RKO (cell line): ENCODE measurements at places on chromosomes 6 and 20.
A peak's percentile ranks its signal among the peaks of the same experiment; 100 is the strongest.

- no peak for DNase-seq
Measured at GRCh38 chr6:134345789-134346188, 27.9 kb upstream of the SGK1 start.

GRCh38 chr20:5024103-5024502, 22.8 kb upstream of the SLC23A2 start:
- DNase-seq = peak; percentile 29

GRCh38 chr6:112237595-112237994, 16.8 kb downstream of the LAMA4 start:
- no peak for DNase-seq

DNA sequence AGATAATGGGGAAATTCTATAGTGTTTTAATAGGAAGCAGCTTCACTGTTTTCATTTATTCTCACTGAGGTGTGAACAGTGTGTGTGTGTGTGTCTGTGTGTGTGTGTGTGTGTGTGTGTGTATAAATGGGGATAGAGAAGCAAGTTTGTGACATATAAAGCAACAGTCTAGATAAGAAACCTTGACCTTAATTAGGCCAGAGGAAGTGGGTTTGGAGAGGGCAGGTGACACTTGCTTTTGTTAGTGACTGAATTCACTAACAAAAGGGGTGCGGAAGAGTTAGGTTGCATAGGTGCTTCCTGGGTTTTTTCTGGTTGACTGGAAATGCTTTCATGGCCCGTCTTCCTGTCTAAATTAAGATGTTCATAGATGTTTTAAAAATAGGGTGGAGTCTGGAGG, 515.7 kb upstream of the FLRT3 start:
- no peak for DNase-seq

DNA sequence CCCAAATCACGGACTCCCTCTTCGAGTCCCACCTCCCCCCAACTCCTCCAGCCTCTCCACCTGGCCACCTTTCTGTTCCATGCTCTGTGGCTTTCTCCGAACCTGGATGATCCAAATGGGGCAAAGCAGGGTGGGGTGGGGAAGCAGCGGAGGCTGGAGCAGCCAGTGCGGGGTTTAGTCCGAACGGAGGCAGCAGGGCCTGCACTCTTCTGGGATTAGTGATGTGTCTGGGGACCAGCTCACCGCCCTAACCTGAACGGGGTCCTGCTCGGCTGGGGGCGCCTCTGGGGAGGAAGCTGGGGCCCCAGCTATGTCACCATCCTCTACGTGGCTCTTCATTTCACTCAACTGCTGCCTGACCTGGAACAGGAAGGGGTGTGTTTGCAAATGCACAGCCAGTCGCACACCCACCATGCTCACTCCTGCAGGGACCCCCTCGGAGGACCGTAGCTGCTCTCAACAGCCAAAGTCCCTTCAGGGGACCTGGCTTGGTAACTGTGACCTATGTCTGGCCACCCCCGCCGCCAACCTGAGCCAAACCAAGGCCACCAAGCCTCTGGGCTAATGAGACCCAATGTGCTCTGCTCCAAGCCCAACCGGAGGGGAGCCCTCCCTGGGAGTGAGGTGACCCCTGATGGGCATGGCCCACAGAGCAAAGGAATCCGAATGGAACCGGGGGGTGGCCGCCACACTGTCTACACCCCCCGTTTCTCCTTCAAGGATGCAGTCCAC, 46.8 kb downstream of the DSTN start:
- DNase-seq = no peak

DNA sequence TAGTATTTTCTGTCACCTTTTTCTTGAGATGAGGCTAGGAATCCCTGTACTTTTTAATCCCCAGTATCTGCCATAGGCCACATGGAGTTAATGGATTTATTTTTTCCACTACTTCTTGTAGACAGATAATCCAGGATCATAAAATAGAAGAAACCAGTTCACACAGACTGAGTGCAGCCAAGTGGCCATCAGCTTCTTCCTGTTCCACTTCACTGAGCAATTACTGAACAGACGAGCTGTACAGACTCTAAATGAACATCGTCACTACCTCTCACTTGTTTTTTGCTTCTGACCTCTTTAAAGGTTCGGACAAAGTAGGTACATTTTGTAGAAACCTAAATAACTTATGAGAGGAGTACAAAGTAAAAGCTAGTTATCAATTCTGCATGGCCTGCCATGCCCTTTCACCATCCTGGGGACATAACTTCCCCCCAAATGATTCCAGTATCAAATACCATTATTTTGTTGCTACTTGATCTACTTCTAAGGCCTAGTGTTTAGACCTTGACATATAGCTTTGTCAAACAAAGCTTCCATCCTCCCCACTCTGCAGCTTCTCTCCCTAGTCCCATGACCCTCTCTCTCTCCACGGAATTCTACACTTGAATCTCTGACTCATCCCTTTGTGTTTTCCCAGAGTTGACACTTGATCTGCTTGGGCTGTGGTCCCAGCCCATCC, 34.4 kb upstream of the ARHGAP18 start:
- DNase-seq = no peak

DNA sequence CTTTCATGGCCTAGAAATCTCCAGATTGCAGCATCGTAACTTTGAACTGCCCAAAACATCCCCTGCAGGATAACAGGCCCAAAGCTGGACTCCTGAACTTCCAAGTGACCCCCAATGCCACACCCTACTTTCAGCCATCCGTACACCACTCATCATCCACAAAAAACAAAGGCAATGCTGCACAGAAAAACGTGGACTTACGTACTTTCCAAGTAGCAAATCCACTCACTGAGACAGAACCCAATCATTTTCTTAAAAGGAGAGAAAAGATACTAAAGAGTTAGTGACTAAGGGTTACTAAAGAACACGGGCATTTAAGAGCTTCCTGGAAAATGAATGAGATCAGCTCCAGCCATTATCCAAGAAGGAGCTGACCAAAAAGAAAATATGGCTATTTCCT, 211.0 kb downstream of the WDR27 start:
- no peak for DNase-seq

DNA sequence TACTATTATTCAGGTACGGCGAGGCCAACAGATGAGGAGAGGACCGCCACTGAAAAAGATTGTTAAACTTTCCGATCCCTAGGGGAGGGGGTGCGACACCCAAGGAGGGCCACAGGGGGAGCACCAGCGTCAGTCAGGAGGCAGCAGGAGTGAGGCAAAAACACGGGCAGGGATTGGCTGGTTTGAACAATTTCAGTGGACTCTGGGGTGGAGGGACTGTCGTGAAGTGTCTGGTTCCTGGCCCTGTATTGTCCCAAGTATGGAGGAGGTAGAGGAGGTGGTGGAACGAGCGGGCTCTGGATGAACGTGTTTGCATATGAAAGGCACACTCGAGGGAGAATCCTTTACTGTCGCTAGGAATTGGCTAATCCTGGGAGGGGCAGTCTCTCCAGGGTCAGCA, 32.5 kb upstream of the MCUR1 start:
- no peak for DNase-seq

DNA sequence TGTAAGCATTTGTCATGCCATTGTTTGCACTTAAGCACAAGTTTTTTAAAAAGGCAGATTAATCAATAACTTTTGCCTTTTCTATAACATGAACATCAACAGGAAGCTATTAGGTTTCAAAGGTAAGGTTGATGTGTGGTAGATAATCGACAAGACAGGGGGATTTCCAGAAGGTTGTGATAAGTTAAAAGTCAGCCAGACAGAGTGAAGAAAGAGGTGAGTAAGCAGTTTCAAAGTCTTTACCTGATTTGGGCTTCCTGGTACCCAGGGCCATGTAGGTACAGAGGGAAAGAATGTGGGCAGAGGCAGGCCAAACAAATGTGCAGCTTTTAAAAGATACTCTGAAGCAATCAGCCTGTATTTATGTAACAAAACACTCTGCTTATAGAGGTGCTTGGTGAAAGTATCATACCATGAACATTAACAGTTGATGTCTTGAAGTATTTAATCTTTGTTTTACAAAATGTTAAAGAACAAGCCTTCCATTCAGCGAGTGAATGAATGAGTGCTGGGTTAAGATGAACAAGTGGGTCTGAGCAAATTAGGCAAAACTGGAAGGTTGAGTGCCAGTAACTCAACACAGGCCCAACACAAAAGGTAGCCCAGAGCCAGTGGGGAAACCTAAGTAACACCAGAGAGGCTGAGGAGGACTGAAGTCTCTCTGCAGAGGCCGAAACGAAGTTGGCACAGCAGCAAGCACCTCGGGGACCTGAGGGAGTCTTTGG, 60.2 kb downstream of the LRRC1 start:
- no peak for DNase-seq

DNA sequence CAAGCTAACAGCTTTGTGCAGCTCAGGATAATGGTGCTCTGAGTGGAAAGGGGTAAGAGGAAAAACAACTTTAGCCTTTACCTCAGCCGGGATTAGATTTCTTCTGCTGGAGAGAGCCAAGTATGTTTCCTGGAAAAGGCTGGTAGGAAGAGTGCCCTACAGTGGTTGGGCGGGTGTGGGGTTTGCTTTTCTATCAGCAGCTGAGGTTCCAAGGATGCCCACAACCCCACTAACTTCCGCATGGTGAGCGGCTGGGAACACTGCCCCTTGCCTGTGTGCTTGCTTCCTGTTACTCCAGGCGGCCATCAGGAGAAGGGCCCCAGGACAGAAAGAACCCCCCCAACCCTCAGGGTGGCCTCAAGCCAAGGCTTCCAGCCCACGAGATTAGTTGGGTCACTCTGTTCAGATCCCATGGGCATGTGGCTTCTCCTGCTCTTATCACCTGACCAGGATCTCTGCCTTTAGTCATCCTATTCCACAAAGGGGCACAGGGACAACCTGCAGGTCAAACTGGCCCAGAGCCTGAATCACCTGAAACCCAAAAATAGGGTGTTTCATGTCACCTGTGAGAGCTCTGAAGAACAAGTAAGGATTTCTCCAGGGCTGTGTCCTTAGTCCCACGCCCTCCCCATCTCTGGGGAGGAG, 10.5 kb downstream of the MRPS18A start:
- no peak for DNase-seq

DNA sequence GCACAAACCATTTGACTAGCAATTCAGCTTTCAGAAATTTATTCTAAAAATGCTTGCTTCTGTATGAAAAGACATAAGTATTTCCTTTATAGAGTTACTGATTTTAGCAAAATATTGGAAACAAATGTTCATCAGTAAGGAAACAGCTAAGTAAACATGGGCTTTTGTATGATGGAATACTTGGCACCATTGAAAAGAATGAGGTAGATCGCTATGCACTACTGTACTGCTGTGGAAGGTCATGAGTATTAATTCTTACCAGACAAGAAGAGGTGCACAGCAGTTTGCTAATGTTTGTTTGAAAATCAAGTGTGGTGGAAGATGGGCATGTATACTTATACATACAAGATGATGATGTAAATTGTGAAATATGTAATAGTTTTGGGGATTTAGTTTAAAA, 73.0 kb downstream of the FARS2 start:
- no peak for DNase-seq

GRCh38 chr6:105836379-105836778, 249.8 kb upstream of the PRDM1 start:
- no peak for DNase-seq

GRCh38 chr20:15318682-15319081, 981.3 kb upstream of the FLRT3 start:
- DNase-seq = no peak

DNA sequence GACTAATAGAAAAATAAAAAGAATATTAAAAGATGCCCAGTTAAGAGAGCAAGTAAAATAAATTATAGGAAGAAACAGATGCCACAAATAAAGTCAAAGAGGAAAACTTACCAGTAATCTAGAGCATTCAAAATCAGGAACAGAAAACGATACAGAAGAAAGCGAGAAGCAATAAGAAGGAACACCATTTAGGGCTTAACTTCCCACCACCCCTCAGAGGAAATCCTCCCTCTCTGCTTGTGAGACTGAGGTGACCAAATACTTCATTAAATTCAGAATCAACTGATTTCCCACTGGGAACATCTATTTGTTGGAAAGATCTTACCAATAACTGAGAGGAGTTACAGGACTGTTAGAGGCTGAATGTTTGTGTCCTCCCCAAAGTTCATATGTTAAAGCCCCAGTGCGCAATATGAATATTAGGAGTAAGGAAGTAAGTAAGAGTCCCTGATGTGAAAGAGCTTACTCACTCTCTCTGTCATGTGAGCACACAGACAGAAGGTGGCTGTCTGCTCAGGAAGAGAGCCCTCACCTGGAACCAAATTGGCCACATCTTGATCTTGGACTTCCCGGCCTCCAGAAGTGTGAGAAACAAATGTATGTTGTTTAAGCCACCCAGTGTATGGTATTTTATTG, 19.5 kb downstream of the KATNA1 start:
- no peak for DNase-seq

DNA sequence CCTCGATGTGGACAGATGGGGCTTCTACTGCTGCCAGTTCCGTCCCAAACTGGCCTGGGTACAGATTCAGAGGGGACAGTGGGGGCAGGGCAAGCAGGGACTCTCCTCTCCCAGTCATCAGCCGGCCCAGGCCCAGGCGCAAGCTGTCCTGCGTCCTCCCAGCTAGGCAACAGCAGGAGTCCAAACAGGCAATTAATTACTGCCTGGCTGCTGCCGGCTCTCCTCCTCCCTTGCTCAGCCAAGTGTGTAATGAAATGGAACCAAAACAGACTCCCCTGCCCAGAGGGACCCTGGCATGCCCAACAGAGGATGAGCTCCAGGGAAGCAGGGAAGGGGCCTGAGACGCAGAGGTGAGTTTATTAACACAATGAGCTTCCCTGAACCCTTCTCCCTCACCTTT, 17.8 kb upstream of the SLC32A1 start:
- DNase-seq = no peak

GRCh38 chr6:107877968-107878367, 53.9 kb upstream of the SCML4 start:
- no peak for DNase-seq

DNA sequence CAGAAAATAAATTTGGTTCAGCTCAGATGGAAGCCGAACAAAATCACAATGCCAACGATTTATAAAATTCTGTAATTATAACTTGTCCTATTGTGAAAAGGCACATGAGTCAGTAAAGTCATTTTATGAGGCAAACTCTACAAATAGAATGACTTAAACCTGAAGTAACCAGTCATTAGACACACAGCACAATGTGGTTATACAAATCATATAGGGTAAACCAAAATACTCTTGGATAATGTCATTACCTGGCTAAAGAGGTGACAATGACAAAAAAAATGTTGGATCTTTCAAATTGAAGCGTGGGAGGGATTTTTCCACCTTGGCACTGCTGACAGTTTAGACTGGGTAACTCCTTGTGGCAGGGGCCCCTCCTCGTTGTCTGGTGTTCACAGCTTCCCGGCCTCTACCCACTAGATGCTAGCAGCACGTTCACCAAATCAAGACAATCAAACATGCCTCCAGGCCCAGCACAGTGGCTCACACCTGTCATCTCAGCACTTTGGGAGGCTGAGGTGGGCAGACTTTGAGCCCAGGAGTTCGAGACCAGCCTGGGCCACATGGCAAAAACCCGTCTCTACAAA, 5.0 kb downstream of the ANKRD60 start:
- DNase-seq = no peak
